ENCODE measurements at places on chromosomes 4 and X.
A peak's percentile ranks its signal among the peaks of the same experiment; 100 is the strongest.

DNA sequence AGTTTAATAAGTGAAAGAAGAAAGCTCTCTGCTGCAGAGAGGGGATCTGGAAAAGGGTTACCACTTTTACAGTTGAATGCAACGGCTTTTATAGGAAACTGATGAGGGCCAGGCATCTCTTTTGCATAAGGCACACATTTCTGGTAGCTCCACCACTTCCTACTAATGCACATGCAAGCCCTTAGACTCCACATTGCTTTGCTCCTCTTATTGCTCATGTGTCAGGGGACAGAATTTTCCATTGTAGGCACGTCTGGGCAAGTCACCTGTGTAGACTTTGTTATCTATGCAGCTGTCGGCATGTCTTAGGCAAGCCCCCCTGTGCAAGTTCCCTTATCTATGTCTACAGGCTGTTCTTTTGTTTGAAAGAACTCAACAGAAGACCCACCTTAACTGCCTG lies 294.6 kb upstream of the STS start:
- no peak for DNase-seq

DNA sequence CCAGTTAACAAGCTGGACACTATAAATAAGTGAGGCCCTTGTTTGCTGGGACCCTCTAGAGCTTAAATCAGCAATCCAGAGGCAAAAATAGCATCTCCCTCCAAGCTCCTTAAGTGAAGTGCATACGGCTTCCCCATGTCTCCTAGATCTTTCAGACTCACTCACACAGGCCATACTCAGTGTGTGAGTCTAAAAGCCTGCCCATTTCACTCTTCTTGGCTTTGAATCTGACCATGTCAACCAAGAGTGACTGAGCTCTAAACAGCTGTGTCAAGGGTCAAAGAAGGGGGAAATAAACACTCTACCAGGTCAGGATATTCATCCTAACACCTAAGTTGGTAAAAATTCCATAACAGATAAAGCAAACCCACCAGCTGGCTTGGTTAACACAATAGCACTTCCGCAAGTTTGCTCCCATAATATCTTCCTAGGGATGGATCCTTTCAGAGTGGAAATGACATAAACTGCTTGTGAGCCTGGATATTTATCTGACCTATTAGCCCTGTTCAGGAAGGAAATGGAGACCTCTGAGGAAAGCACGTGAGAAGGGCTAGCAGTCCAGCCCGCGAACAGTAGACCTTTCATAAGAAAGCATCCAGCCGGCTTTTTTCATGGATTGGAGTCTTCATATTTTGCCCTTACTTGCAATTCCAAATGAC lies 65.6 kb downstream of the MID1 start:
- no peak for DNase-seq

DNA sequence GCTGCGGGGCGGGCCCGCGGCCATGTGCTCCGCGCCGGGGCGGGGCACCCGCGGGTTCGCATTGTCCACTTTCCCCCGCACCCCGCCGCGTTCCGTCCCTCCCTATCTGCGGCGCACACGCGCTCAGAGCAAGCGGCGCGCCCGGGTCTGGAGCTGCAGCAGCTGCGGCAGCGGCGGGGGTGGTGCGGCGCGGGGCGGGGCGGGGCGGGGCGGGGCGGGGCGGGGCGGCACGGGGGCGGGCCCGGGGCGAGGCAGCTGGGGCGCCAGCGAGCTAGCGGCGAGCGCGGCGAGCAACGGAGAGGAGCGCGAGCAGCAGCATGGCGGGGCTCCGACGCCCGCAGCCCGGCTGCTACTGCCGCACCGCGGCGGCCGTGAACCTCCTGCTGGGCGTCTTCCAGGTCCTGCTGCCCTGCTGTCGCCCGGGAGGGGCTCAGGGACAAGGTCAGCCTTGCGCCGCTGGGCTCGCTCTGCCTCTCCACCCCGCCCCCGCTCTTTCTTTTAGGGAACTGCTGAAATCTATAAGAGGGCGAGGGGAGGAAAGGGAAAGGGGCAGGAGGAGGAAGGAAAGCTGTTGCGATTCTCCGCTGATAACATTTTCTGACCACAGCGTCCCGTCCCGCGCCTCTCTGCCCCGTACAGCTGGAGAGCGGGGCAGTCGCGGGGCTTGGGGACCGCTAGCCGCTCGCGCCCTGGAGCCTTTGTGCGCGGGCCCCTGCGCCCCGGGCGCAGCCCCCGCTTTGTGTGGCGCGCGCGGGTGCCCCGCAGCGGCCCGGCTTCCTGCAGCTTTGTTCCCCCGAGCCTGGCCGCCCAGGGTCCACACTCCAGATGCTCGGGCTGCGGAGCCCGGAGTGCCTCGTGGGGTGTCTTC lies at the start of gene TMEM131L:
Gene TMEM131L, plus strand, starts transcription at position 280 of the 868 bp plus-strand sequence. Its CDS starts 38 bp downstream, at position 318.
- peak; percentile 86 for DNase-seq

DNA sequence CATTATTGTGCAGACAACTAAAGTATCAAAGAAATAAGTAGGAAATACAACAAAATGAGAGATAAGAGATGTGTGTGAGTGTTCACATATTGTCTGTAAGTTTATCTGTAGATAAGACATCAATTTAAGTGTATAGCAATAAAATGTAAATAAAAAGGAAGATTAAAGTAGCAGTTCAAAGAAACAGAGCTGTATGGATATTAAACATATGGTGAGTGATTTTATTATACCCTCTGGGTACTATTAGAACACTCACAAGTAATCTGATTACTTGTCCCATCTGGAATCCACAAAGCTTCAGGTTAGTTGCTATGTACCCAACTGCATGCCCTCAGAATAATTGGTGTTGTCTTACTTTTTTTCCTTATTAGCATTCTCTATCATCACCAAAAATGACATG lies 747.9 kb upstream of the ADGRL3 start:
- no peak for DNase-seq

- DNase-seq: no peak
These were observed 56.4 kb upstream of the DDIT4L start for GRCh38 chr4:100246697-100247096.

GRCh38 chrX:48477960-48478755 lies 2.2 kb downstream of the FTSJ1 start:
- DNase-seq: no peak

DNA sequence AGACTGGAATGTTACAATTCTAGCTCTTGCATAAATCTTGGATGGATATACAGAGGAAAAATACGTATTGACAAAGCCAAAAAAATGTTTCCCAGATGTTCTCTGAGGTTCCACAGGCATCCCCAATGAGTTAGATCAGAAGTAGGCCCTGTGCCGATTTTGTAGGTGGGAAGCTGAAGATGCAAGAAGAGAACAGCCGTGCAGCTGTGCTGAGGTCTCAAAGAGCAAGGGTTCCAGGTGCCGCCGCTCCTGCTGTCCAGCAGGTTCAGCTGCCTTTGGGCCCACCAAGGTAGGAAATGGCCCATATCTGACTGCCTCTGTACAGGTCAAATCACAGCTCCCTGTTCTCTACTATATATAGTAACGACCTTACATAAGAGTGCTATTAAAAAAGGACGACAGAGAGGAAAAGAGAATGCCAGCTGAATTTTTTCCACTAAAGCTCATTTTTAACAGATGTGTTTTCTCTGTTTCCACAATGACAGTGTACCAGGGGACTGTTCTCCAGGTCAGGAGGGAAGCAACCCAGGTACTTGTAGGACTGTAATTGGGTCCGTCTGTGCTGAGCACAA lies 155.6 kb downstream of the CBR4 start:
- DNase-seq: peak; percentile 56

DNA sequence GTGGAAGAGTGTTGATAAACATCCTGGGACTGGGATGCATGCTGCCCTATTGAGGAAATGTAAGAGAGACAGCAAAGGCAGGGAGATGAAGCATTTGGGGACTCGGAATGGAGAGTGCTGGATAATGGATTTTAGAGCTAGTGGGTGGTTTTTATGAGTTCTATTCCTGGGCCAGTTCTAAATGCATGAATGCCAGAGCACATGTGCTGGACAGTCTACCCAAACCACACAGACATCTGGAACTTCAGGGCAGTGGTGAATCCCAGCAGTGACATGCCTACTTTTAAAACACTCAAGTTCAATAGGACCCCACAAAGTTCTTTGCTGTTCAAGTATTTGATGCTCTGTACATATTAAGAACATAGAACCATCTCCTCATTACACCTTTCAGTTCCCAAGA lies 133.9 kb downstream of the CBR4 start:
- DNase-seq: no peak

DNA sequence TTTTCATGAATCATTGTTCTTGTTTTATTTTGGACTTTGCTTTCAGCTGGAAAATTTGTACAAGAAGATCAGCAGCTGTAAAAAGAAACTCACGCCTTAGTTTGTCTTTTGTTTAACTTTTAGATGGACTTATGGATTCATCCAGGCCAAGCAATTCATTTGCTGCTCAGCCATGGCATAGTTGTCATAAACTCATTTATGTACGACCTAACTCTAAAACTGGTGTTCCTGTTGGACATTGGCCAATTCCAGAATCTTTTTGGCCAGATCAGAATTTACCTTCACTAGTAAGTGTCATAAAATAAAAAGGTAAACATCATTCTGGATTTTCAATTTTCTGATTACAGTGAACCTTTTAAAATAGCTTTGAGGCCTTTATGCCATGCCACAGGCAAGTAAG lies 29.1 kb downstream of the INTS6L start:
- DNase-seq: no peak

DNA sequence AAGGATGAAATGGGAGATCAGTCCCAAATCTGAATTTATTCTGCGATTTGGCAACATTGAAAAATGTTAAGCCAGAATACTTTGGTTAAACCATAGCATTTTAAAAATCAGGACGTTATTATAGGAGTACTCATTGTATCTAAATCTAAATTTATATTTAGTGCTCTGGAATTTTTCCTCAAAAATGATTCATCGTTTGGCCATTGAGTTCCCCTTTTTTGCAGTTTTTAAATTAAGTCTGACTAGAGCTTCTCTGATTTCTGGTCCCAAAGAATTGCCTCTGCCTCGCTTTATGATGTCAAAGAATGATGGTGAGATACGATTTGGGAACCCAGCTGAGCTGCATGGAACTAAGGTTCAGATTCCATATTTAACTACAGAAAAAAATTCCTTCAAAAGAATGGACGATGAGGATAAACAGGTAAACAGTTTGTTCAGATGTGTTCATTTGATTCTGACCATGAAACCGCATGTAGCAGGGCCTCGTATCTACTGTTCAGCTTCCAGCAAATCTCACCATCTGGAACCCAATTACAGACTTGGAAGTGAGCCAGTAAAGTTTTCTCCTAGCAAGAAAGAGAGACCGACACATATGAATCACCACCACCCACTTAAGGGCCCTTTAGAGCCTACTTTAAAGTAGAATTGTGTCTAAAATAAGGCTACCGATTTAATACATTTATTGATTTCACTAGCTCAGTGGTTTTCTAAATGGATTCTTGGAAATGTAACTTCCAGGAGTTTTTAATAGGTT lies 75.6 kb downstream of the REPS2 start:
- no peak for DNase-seq

DNA sequence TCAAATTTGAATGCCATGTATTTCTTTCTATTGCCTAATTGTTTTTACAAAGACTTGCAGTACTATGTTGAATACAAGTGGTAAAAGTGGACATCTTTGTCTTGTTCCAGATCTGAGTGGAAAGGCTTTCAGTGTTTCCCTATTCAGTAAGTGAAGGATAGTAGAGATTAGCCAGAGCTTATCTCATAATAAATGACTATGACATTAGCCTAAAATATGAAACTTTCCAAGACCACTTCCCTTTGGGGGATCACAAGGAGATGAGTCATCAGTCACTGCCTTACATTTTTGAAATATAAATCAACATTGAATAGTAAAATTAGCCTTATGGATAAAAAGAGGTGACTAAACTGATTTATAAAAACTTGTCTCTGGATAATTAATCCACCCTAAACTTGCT lies 554.1 kb upstream of the MAGEB2 start:
- no peak for DNase-seq

DNA sequence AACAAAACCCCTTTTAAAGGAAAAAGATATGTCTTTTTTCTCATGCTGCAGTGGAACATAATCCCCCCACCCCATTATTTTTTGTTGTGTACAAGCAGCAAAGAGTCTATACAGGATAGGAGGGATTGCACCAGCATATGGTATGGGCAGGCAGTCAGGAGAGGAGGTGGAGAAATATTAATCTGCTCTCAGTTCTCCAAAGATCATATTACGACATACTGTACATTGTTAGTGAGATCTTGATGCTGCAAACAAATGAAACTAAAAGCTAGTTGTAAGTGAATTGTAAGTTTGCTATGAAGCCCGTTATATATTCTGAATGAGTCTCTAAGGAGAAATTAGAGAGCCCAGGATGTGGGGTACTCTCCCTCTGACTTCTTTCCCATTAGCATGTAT lies 75.3 kb downstream of the RAPGEF2 start:
- no peak for DNase-seq

- no peak for DNase-seq
These were observed 99.0 kb downstream of the CAMK2D start for GRCh38 chr4:113662581-113662980.

DNA sequence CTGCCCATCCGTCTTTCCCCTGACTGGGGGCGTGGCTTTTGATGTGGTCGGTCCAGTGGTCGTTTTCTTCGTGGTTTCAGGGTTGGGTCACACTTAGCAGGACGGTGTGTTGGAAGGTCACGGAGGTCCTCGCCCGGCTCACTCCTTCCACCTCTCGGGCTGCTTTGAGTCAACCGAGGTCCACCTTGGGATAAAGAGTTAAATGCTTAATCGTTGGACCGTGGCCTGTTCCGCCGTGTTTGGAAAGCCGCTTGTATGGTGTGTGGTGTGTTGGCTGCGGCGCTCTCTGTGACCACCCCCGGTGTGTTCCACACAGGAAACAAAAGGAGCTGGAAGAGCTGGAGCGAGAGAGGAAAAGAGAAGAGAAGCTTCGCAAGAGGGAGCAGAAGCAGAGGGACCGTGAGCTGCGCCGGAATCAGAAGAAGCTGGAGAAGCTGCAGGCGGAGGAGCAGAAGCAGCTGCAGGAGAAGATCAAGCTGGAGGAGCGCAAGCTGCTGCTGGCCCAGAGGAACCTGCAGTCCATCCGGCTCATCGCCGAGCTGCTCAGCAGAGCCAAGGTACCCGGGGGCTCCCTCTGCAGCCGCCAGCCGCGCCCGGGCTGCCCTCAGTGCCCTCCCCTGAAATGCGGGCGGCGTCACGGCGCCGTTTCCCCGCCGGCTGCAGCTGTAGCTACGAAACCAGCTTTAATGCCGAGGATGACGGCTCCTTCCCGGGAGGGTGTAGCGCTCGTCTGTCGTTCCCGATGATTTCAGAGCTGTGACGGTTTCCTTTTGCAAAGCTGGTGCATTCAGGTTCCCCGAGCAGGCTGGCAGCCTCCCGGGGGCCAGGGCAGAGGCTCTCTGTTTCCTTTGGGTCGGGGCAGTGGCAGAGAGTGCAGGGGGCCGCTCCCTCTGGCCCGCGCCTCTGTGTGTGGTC lies 7.7 kb downstream of the AKAP17A start:
- DNase-seq: peak; percentile 22

Data from left ventricle myocardium superior (tissue), 1 donor.